ENCODE measurements at places on chromosomes 4 and X. TPM values are rescaled to one million over a fixed set of nuclear protein-coding genes. Genes with fewer than 3 reads are reported as not detected.

- no peak for DNase-seq
These were observed 23.4 kb downstream of the ZFYVE28 start for GRCh38 chr4:2395038-2395437.

- DNase-seq: no peak
These were observed 993.6 kb downstream of the ARAP2 start for GRCh38 chr4:35250761-35251160.

- DNase-seq: peak; percentile 41
These were observed 89.7 kb downstream of the TMEM131L start for GRCh38 chr4:153555730-153556434.

GRCh38 chr4:69896530-69897116 lies 34.2 kb upstream of the CSN1S1 start:
- no peak for DNase-seq

- DNase-seq: no peak
These were observed 7.6 kb downstream of the SORCS2 start for GRCh38 chr4:7199771-7200441.

DNA sequence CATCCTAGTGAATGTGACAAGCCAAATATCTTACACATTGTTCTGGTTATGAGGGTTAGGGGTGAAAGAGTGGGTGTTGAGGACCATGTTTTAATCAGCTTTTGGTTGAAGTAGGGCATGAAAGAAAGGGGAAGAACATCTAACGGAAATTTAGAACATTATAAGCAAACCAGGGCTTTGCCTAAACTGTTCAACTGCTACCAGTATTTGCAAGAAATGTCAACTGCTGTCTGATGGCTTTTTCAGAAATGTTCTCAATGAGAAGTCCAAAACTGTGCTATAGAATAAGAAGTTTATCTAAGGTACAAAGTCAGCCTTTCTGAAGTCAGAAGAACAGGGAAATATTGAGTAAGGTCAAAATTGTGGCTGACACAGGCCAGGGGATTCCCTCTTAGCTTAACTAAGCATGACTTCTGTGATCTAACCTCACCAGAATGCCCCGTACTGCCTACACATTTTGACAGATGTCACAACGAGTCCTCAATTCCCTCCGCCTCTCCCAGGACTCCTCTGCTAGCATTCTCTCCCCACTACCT lies 67.1 kb downstream of the DTHD1 start:
- DNase-seq: no peak

- DNase-seq: no peak
These were observed at the start of gene PPP4R3C for GRCh38 chrX:27463187-27463586. Gene PPP4R3C, minus strand, starts transcription at chrX:27463341. Its CDS starts 45 bp downstream, at chrX:27463296.

Gene DSPP
- total RNA-seq: not detected

Gene RFC1
- total RNA-seq: 24.0 TPM

Gene SYTL4
- 48.0 TPM for total RNA-seq

Gene OTC
- 5.8 TPM for total RNA-seq

Gene NDP
- 0.17 TPM for total RNA-seq

Measured in left colon (tissue), 2 donors.